ENCODE measurements at places on chromosomes 1 and 21. TPM values are rescaled to one million over a fixed set of nuclear protein-coding genes. Genes with fewer than 3 reads are reported as not detected.

DNA sequence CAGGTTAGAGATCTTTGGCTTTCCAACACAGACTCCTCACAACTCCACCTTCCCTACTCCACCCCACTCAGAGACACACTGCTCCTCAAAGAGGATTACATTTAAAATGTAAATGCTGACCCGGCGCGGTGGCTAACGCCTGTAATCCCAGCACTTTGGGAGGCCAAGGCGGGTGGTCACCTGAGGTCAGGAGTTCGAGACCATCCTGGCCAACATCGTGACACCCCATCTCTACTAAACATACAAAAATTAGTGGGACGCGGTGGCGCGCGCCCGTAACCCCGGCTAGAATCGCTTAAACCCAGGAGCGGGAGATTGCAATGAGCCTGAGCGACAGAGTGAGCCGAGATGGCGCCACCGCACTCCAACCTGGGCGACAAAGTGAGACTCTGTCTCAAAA lies 1.8 kb upstream of the ANP32E start:
- no peak for DNase-seq

- DNase-seq, result peak; percentile 15
These were observed 55.5 kb downstream of the TRIM11 start for GRCh38 chr1:228350831-228351781.

CDK18 gene
- total RNA-seq, result 13.0 TPM

GRCh38 chr1:161190962-161191521 lies 7.8 kb downstream of the ADAMTS4 start:
- no peak for DNase-seq

All from pancreas (tissue), 10 donors.